ENCODE measurements at places on chromosomes 4 and X.

- no peak overlapping the region for H3K27ac ChIP-seq
- H3K27me3 ChIP-seq: no peaks in the 10 kb centered on the region
- no peaks in the 10 kb centered on the region for H3K36me3 ChIP-seq
- H3K4me3 ChIP-seq: no peak overlapping the region
- no peak for DNase-seq
Observed at GRCh38 chr4:73727685-73728084, 12.7 kb upstream of the CXCL8 start.

DNA sequence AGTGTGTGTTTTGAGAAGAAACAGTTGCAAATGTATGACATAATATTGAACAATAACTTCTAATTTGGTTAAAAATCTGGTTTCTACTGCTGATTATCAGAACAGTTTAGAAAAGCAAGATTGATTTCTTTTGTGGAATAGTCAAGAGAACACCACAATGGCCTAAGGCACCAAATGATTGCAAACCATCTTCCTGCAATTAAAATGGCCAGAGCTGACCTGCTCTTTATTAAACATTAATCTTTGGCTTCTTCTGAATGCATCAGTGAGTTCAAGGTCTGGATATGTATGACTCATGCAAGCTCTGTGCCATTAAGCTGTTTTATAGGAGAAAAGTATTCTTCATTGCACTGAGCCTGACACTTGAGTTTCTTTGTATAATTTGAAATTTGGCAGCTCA is 107.8 kb upstream of the PDHA2 start:
- no peaks in the 10 kb centered on the region for H3K4me1 ChIP-seq
- no peak for DNase-seq
- H3K4me3 ChIP-seq: no peak overlapping the region
- H3K27ac ChIP-seq: no peak overlapping the region
- H3K27me3 ChIP-seq: peaks cover 3% of the 10 kb centered on the region

DNA sequence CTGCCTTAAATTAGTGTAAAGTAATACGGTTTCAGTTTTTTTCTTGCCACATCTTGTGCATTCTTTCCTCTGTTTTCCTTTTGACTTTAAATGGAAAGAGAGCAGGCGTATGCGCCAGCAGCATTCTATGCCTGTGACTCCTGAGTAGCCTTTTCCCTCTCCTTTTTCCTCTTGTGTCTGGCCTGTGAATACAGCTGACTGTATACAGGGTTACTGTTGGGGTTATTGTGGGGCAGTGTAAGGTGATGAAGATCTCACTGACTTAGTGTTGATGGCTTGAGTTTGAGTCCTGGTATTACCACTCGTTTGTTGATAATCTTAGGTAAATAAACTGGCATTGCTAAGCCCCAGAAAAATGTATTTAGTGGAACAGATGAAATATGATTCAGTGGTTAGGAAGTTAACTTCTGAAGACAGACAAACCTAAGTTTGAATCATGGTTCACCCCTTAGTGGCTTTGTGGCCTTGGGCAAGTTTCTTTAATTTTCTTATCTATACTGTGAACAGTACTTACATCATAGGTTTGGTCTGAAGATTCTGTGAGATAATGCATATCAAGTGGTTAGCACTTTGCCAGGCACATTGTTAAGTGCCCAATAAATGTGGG is 105.1 kb downstream of the FNIP2 start:
- no peak overlapping the region for H3K27ac ChIP-seq
- H3K4me3 ChIP-seq: no peak overlapping the region
- H3K36me3 ChIP-seq: peaks cover 28% of the 10 kb centered on the region
- no peaks in the 10 kb centered on the region for H3K27me3 ChIP-seq
- peaks cover 25% of the 10 kb centered on the region for H3K4me1 ChIP-seq

GRCh38 chrX:111322231-111322855 is 52.1 kb upstream of the CAPN6 start:
- no peak overlapping the region for H3K4me3 ChIP-seq
- H3K36me3 ChIP-seq: peaks cover 22% of the 10 kb centered on the region
- H3K4me1 ChIP-seq: peaks cover 3% of the 10 kb centered on the region
- no peak for DNase-seq

DNA sequence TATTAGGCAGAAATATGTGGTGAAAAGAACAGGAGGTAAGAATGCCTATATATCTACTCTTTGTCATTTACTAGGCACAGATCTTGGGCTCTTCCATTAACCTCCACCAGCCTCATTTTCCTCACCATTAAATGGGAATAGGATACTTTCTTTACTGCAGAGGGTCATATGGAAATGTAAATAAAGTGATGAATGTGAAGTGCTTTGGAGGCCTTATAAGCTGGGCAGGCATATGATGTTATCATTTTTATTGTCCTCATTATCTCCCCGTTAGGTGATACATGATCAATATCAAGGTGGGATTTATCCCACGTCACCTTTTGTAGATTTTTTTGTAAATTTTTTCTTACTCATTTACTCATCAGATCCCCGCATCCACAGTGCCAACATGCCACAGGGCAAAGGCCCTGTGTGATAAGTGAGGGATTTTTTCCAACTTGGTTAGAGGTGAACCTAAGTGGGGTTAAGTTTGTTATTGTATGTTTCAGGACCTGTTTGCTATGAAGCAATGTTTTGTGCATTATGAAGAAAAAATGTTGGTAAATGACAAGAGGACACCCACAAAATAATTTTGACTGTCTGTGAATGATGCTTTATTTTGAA is 107.8 kb downstream of the SLC4A4 start:
- H3K4me1 ChIP-seq: peaks cover 15% of the 10 kb centered on the region
- H3K36me3 ChIP-seq: peaks cover 40% of the 10 kb centered on the region
- DNase-seq: no peak
- H3K27me3 ChIP-seq: no peaks in the 10 kb centered on the region

DNA sequence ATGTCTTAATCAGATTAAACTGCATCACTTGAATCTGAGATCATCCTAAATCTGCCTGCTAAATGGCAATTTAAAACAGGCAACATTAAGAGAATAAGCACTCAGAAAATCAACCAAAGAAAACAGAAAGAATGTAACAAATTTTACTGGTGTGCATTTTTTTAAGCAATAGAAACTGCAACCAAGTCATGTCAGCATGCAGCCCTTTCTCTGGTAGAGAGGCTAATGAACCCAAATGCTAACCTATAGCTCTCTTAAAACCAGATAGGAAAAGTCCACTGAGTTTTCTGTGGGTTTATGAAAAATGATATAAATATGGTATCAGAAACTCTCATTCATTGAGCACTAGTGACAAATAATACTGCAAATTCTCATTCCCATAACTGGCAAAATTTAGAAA is 35.6 kb downstream of the COL25A1 start:
- no peaks in the 10 kb centered on the region for H3K27me3 ChIP-seq
- peaks cover 10% of the 10 kb centered on the region for H3K4me1 ChIP-seq
- DNase-seq: no peak
- H3K4me3 ChIP-seq: no peak overlapping the region

DNA sequence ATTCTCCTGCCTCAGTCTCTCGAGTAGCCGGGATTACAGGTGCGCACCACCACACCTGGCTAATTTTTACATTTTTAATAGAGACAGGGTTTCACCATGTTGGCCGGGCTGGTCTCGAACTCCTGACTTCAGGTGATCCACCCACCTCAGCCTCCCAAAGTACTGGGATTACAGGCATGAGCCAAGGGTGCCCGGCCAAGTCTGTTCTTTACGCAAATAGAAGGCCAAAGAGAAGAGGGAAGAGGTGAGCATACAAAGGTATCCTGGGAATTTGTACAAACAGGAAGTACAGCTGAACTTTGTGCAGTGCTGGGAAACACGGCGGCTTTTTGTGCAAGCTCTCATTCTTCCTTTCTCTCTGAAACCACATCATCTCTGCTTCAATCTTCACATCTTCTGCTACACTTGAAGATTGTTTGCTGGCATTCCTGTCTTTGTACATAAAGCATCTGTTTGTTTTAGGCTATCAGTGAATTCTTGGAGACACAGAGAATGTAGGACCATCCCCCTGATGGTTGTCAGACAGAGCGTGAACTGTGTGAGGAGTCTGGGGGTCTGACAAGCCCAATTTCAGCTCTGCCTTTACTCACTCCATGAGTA is 71.9 kb upstream of the PRSS48 start:
- no peak overlapping the region for H3K4me3 ChIP-seq
- no peaks in the 10 kb centered on the region for H3K36me3 ChIP-seq
- H3K4me1 ChIP-seq: peaks cover 4% of the 10 kb centered on the region
- DNase-seq: no peak

Data from progenitor cell of endocrine pancreas (in vitro differentiated cells).